ENCODE measurements at places on chromosomes 7 and 10.

GRCh38 chr7:66668112-66668511 lies 39.4 kb downstream of the KCTD7 start:
- DNase-seq, result no peak

DNA sequence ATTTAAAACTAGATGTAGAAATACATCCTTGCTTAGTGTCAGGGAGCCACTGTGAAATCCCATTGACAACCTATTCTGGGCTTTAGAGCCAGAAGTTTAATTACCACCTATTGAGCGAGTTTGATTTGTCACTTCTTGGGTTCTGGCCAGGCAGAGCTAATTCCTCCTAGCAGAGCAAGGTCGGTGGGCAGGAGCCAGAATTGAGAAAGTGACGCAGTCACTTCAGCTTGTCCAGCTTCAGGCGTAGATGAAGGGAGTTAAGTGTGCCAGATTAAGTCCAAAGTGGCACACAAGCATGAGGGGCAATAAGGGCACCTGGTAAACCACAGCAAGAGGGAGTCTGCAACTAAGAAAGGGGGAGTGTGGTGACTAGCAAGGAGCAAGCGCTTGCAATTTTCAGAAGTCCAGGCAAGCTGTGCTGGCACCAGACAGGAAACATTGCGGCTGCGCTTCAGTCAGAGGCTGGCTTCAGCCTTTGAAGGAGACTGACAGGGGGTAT lies 119.4 kb downstream of the ST7 start:
- no peak for DNase-seq

GRCh38 chr10:101063050-101063525 lies 1.3 kb downstream of the KAZALD1 start:
- no peak for DNase-seq

- DNase-seq, result no peak
Observed at GRCh38 chr7:143433759-143434158, 9.5 kb upstream of the TAS2R60 start.

GRCh38 chr10:102202386-102202785 lies 23.7 kb upstream of the ELOVL3 start:
- DNase-seq, result no peak

DNA sequence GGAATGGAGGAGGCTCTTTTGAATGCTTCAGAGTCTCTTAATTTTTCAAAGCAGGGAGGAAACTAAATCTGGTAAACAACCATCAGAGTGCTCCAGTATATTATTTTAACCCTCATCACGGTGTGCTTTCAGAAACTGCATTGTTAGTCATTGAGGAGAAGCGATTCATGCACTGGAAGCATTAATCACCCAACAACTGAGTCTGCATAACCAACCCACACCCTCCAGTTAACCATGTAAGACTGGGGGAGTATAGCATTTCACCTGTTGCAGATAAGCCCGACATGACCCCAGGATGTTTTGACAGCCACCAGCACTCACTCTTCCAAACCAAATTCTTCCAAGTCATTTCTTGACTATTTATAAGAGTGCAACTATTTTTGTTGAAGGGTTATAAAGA lies 257.6 kb downstream of the GATA3 start:
- DNase-seq, result no peak

DNA sequence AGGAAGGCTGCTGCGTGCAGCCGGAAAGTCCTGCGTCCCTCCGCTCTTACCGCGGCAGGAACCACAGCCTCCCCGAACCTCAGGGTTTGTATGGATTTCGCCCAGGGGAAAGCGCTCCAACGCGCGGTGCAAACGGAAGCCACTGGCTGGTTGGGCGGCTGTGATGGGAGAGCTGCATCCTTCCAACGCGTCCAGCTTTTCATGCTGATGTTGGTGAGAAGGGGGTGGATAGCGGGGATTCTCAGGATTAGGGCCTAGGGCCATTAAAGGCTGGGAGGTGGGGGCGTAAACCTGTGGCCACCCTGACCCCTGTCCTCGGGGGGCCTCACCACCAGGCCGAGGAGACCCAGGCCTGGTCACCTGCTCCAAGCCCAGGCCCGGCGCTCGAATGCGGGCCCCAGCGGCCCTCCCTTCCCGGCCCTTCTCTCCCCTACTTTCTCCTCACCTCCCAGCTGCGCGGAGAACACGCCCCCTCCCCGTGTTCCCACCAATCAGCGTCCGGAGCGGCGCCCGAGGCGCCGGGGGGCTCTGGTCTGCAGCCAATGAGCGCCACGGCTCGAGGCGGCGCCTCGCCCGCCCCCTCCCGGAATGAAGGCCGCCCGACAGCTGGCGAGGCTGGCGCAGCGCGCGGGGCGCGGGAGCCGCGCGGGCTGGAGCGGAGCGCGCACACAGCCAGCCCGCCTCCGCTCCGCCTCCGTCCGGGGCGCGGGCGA lies 458 bp upstream of the NANOS1 start:
- DNase-seq, result peak; percentile 91

GRCh38 chr7:68376131-68376661 lies 1222.1 kb upstream of the AUTS2 start:
- no peak for DNase-seq

DNA sequence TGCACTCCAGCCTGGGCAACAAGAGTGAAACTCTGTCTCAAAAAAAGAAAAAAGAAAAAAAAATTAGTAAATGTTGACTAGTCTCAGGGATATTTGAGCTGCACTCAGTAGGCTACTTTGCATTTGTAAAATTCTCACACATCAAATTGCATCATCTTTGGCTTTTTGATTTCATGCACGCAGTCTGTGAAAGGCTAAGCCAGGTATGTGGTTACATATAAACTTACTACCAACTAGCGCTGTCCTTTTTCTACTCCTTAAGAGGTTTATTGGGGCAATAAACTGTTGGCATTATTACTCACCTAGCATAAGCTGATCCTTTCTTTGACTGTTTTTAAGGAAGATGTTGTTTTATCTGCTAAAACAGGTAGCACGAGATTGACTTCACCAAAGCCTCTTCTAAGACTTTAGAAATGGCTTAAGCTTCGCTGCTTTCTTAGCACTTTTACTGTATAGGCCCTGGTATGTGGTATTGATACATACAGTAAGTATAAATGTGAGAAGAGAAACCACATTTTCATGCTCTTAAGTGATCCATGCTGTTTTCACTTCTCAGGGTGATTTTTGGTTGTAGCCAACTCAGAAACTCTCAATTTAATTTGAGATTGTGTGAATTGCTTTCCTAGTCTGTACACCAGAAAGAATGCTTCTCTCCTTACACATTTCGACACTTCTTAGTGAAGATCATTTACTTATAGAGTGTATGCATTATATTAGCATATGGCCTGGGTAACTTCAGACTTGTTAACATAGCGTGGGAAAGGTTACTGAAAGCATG lies 323.9 kb downstream of the AUTS2 start:
- DNase-seq, result no peak

DNA sequence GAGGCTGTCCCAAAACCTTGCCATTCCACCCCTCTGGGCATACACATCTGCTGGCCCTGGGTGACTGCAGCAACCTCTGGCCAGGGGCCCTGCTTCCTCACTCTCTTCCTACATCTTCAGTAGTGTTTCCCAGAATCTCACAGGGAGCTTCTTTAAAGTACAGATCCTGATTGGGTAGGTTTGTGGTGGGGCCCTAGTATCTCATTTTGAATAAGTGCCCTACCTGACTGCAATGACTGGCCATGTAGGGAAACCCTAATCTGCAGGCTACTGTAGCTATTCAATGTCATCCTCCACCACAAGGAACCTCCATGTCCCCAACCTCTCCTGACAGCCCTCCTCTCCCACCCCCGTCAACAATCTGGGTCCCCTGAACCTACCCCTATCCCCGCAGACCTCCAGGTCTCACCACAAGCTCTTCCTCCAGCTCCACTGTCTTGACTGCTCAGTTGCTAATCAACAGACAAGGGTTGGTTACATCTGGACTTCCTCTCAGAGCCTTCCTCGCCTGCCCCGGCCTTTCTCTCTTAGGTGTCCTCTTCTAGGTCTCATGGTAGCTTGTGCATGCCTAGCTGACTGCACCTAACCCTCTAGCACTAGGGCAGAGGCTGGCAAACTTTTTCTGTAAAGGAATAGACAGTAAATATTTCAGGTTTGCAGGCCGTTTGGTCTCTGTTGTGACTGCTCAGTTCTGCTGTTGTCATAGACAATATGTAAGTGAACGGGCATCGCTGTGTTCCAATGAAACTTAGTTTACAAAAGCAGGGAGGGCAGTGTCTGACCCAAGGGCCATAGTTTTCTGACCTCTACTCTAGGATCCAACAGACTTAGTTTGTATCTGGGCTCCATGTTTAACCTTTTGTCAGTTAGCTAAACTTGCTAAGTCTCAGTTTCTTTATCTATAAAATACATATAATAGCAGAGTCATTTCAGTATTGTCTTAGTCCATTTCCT lies 121.1 kb downstream of the AOAH start:
- DNase-seq, result no peak

DNA sequence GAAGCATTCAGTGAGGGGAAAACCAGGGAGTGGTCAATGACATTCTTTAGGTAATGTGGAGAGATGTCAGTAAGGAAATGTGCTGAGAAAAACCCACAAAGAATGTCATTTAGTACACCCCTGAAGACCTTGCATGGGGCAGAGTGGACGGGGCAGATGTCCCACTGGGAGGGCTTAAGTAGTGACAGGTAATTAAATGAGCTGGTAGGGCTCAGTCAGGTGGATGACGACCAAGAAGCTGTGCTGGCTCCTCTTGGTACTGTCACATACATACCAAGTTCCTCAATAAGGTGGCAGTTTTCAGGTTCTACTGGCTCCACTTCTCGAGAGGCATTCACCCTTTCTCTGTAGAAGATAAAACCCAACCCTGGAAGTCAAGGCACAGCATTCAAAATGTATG lies 1.8 kb downstream of the PON3 start:
- no peak for DNase-seq

GRCh38 chr7:131897016-131897789 lies 340.8 kb upstream of the PODXL start:
- no peak for DNase-seq

DNA sequence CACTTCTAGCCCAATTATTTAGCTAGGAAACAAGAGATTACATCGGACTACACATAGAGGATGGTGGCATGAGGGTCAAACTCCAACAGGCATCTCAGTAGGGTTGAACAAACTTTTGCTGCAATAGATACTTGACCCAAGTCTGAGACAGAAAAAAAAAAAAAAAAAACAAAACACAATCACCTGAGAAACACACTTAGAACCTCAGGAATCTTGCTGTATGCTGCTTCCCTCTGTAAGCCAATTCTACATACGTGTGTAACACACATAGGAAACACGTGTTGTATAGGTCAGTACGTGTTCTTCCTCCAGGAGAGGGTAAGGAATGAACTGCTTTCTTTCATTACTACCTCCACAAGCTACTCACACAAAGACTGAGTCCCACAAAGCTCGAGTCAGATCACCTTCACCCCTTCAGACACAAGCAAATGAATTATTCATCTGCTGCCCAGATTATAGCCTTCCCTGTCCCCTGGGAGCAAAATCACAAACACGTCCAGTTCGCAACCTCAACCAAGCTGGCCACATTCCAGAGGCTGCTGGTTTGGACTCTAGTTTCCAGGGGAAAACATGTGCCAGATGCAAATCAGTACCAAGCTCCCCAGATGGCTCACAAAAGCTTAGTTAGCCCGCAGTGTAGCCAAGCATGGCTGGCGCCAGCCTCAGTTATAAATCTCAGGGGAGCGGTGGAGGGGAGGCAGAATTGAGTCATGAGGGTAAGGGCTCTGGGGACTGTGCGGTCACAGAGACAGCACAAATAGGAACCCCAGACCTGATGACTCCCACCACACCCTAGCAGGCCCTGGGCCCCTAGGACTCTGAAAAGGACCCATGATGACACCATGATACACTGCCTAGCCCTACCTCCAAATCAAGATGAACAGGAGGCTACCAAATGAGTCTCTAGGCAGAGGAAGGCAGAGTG lies 15.1 kb downstream of the PSAP start:
- DNase-seq, result no peak

GRCh38 chr7:41688906-41689305 lies 14.0 kb downstream of the INHBA start:
- DNase-seq, result no peak

DNA sequence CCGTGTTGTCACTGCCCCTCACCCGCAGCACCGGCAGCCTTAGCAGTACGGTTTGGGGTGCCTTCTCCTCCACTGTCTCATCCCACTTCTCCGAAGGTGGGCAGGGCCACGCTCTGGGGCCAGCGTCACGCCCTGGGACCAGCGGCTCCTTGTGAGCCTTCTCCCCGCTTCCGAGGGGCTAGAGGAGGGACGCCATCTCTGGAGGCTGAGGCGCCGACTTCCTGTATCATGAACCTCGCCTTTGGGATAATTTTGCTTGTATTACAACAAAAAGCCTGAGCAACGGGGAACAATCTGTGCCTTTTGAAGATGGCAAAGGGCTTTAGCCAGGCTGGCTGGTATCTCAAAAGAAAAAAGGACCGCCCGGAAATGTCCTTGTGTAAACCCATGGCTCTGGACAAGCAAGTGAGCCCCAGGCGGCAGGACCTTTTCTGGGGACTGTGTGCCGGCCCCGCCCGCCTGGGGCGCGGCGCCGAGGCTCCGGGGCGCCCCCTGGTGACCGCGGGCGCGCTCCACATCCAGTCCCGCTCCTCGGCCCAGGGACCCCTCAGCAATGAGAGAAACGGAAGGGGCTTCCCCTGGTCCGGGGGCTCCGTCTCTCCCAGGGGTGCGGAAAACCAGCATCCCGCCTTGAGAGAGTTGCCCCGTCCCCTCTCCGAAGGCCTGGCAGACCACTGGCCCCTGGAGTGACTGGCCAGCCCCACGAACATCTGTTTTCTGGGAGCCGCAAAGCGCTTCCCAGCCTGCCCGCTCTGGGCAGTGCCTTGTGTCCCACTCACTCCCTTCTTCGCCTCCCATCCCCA lies 3.8 kb downstream of the DEPP1 start:
- peak; percentile 64 for DNase-seq

DNA sequence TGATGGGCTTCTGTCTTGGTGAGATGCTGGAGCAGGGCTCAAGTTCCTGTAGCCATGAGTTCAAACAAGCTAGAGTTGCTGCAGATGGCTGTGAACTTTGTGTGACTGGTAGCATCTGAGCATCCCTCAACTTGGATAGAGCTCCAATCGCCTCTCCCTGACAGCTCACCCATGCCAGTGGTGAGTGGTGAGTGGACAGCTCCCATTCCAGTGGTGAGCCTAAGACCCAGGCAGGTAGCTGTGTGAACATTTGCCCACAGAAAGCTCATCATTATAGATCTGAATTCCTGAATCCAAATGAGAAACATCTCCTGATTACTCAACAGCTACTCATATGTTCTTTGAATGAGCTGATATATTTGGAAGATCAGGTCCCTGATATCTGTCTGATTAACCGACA lies 25.3 kb downstream of the STEAP1B start:
- no peak for DNase-seq

DNA sequence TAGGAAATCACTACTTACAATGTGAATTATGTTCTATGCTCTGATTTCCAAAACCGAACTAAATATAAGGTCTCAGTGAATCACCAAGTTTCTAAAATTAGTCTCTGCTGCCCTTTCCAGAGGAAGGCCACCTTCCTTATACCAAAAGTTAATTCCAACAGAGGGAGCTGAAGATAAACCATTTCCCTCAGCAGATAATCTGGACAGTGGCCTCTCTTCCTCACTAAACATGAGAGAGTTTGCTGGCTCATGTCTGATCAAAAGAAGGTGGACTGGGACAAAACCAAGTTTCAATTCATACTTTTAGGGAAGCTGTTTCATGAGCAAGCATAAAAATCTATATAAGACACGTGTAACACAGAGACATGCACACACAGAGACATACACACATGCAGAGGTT lies 6.4 kb downstream of the FEZF1 start:
- no peak for DNase-seq
